ENCODE measurements at places on chromosomes 3 and 15.

- no peak for DNase-seq
Observed at GRCh38 chr15:28909958-28910500, 24.3 kb downstream of the APBA2 start.

DNA sequence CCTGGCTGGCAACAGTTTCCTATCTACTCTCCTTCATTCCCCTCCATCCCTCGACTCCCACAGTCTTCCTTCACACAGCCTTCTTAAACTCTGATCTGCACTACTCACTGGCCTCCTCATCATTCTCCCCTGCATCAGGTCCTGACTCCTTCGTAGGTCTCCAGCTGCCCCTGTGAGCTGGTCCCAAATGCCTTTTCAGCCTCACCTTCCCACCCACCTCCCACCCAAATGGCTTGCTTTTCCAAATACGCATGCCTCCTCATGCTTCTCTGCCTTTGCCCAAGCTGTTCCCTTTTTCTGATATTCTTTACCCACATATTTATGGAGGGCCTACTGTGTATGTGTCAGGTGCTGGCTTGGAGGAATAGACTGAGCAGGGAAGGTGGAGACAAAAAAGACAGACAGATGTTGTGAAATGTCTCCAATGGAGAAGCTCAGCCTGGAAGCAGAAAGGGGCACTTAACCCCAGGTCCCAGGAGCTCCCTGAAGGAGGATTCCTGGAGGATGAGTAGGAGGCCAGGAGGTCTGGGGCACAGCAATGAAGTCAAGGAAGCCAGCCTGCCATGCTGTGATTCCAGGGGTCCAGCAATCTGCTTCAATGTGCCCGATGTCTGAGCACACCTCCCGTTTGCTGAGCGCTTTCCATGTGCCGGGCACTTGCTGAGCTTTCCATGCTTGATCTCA is 252.2 kb downstream of the SHQ1 start:
- no peak for DNase-seq

GRCh38 chr3:170603770-170604510 is 18.1 kb upstream of the SLC7A14 start:
- DNase-seq: no peak

GRCh38 chr3:195877136-195877715 is 31.1 kb downstream of the TNK2 start:
- DNase-seq: no peak

- DNase-seq: no peak
Observed at GRCh38 chr15:74306781-74307217, 60.6 kb downstream of the CYP11A1 start.

GRCh38 chr15:52679232-52680040 is at the start of gene ATOSA:
TSS of gene ATOSA (minus strand) at chr15:52679388. CDS start at chr15:52678021, 1,367 bp downstream.
- peak; percentile 81 for DNase-seq

DNA sequence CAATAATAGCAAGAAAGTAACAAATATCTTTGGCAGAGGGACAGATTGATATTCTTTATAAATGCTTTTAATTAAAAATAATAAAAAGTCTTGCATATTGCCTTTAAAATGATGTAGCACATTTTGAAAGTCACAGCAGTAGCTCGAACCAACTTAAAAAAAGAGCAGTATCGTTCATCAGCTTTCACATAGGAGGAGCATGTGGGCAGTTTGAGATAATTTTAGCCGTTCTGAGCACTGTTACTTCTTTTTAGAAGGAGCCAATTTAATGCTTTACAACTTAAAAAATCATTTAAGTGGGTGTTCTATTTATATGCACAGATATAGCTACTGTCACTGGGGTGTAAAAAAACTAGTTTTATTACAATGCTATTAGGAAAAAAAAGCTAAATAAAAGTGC is 622.7 kb upstream of the GBE1 start:
- no peak for DNase-seq

GRCh38 chr3:185332026-185332735 is 30.8 kb upstream of the MAP3K13 start:
- no peak for DNase-seq

GRCh38 chr15:99909592-99910295 is 176.5 kb upstream of the LYSMD4 start:
- no peak for DNase-seq

DNA sequence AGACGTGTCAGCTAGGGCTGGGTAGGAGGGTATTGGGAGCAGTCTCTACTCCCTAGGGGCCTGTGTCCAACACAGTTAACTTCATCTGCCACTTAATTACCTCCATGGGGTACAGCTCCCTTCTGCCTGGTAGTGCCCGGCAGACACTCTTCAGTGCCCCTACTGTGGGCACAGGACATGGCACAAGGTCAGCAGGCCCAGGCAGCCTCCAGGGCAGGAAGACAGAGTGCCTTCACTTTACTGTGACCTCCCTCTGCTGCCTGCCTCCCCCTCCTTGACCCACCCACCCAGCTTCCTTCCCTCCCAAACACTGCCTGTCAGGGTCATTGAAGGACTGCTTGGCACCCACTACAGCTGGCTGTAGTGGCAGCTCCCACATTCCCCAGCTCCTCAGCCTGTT is 6.5 kb upstream of the GRM2 start:
- no peak for DNase-seq

- DNase-seq: no peak
Observed at GRCh38 chr3:63095-63765, 133.3 kb upstream of the CHL1 start.

- no peak for DNase-seq
Observed at GRCh38 chr15:39583596-39584265, 2.9 kb downstream of the THBS1 start.

DNA sequence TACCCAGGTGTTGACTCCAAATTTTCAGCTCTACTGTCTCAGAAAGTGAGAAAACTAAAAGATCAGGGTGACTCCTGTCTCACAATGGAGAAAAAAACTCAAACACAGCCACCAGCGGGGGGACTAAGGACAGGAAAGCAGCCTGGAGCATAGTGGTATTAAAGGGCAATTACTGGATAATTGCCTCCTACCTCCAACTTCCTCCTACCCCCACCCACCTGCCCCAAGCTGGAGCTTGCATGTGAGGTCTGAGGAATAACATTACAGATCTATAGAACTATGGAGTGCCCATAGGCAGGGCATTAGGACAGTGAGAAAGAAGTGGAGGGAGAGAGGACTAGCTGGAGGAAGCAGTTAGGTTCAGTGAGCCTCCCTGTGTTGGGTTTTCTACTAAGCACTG is 2.7 kb upstream of the PCCB start:
- no peak for DNase-seq

- DNase-seq: peak; percentile 26
Observed at GRCh38 chr3:19947549-19948225, 790 bp downstream of the RAB5A start.

- DNase-seq: no peak
Observed at GRCh38 chr3:138289701-138290100, 40.0 kb downstream of the NME9 start.

DNA sequence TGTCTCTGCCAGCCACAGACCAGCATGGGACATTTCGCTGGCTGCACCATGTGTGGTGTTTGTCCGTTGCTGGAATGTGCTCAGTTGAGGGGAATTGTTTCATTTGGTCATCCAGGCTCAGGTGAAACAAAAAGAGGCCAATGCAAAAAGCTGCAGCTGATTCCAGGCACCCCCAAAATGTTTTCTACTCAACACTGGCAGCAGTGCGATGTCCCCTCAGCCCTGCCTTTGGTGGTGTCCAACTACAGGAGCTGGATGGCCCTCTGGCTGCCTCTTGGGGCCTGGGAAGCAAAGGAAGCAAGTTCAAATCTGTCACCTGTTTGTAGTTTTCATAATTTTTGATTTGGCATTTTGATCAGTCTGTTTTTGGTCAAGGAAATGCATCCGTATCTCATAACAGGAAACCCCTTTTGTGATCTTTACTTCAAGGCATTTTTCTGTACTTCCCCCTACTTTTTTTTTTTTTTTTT is 141.8 kb downstream of the EEFSEC start:
- DNase-seq: no peak

- no peak for DNase-seq
Observed at GRCh38 chr3:129304962-129305222, 26.2 kb downstream of the HMCES start.

- DNase-seq: no peak
Observed at GRCh38 chr15:55248895-55249294, 40.7 kb downstream of the RAB27A start.

- DNase-seq: no peak
Observed at GRCh38 chr15:90979582-90979981, 14.8 kb downstream of the PRC1 start.

- no peak for DNase-seq
Observed at GRCh38 chr15:57285386-57285785, 90.9 kb upstream of the CGNL1 start.

GRCh38 chr15:67883234-67883773 is 43.5 kb upstream of the RNU6-1 start:
- no peak for DNase-seq

DNA sequence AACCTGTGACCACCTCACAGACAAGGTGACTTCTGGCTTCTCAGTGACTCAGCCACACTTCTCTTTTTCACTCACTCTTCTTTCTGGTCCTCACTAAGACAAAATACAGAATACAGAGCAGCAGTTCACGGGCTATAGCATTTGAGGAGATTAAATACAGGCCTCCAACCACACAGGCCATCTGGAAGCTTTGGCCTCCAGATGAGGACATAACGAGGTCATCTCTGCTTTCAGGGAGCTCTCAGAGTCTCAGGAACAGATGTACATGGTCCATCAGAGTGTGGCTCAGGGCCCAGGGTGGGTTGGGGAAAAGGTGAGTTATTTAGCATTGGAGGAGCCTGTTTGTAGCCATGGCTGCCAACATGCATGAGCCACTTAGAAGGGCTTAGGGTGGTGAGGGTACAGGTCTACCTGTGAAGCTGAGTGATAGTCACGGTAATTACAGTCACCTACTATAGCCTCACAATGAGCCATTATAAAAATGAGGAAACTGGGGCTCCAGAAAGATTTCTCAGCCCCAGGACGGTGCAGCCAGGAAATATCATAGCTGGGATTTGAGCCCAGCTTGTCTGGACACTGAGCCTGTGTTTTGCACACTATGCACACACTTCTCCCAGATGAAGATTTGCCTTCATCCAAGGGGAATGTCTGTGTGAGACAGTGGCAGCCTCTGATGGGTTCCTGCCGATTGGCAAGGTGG is 159.8 kb upstream of the CTDSPL start:
- no peak for DNase-seq

DNA sequence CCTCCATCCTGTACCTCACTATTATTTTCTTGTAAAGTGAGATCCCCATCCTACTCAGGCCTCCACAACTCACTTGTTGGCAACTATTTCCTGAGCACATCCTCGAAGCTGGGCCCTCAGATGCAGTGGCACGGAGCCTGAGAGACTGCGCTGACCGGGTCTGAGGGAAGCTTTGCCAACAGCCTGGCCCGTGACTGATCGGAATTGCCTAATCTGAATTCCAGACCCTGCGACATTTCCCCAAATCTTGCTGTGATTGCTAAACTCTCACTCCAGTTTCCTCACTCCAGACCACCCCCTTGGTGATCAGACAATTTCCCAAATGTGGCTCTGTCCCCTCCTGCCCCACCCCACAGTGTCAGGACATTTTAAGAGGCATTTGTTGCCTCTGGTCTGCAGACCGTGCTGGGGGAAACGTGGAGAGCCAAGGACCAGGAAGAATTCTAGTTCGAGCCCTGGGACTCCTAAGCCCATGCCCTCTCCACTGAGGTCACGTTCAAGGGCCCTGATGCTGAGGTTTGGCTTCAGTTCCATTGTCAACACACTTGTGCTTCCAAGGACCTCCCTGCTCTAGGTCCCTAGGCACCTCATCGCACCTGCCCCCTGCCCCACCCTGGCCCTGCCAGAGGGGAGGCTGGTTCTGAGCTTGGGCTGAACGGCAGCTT is 22.8 kb downstream of the KLHL25 start:
- no peak for DNase-seq

DNA sequence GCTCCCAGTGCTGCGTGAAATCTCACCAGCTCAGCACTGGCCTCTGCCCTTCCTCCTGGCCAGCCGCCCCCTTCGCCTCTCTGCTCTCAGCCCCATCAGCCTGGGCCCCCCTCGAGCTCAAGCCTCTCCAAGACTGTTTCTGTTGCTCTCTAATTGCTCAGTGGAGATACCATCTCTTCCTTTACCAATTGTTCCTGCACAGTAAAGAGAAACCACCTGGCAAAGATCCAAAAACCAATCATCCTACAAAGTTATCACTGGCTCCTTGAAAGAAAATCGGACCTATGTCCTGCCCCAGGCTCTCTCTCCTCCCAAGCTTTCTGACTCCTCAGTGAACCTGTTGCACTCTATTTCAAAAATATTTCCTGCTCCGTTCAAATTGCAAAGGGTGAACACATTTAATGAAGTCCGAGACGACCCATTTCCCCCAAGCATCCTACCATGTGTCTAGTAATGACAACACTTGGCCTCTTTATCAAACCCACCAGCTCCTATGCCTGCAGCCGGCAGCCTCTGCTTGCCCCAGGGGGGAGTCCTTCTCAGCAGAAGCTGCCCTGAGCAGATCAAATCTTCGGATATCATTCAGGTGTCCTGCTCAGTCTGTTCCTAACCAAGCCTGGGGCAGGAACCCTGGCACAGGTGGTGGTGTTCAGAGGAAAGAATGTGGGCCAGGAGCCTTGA is 53.7 kb upstream of the FAM174B start:
- no peak for DNase-seq

GRCh38 chr3:48739955-48740823 is 23.2 kb upstream of the IP6K2 start:
- DNase-seq: peak; percentile 24

GRCh38 chr3:60594025-60594424 is 657.2 kb downstream of the FHIT start:
- DNase-seq: no peak

- no peak for DNase-seq
Observed at GRCh38 chr15:71485094-71485693, 325.2 kb upstream of the NR2E3 start.

DNA sequence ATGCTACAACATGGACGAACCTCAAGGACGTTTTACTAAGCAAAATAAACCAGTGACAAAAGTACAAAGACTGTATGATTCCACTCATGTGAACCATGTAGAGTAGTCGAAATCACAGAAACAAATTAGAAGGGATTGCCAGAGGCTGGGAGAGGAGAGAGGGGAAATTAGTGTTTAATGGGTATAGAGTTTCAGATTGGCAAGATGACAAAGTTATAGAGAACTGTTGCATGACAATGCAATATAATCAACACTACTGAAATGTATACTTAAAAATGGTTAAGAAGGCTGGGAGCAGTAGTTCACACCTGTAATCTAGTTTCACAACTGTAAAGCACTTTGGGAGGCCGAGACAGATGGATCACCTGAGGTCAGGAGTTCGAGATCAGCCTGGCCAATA is 36.9 kb downstream of the PLS1 start:
- DNase-seq: no peak

DNA sequence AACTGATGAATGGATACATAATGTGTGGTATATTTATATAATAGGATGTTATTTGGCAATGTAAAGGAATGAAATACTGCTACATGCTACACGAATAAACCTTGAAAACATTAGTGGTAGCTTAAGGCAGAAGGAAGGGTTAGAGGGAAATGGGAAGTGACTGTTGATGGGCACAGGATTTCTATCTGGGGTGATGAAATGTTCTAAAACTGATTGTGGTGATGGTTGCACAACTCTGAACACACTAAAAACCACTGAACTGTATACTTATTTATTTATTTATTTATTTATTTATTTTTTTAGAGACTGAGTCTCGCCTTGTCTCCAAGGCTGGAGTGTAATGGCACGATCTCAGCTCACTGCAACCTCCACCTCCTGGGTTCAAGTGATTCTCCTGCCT is 24.8 kb upstream of the SHISA5 start:
- no peak for DNase-seq
